Cardiac septum (tissue), 1 donor: ENCODE measurements at places on chromosomes 12 and 14. TPM values are rescaled to one million over a fixed set of nuclear protein-coding genes. Genes with fewer than 3 reads are reported as not detected.

GRCh38 chr14:77508249-77508648 lies 9.6 kb upstream of the ISM2 start:
- DNase-seq = no peak

DNA sequence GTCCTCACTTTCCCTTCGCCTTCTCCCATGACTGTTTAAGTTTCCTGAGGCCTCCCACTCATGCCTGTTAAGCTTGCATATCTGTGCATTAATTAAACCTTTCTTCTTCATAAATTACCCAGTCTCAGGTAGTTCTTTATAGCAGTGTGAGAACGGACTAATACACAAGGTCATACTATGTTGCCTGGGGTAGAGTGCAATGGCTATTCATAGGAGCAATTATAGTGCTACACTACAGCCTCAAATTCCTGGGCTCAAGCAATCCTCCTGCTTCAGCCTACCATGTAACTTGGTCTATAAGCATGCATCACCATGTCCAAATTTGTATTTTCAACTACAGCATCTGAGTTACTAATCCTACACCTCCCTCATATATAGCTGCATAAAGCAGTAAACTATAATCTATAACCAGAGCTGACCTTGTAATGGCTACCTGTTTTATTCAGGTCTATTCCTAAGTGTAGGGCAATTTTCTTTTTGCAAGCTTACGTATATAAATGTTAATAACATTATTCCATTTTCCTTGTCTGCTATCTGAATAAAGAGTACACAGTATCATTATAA lies 18.9 kb downstream of the HEATR5A start:
- DNase-seq = no peak

GRCh38 chr14:57486767-57487379 lies 6.8 kb downstream of the CCDC198 start:
- DNase-seq = no peak

DNA sequence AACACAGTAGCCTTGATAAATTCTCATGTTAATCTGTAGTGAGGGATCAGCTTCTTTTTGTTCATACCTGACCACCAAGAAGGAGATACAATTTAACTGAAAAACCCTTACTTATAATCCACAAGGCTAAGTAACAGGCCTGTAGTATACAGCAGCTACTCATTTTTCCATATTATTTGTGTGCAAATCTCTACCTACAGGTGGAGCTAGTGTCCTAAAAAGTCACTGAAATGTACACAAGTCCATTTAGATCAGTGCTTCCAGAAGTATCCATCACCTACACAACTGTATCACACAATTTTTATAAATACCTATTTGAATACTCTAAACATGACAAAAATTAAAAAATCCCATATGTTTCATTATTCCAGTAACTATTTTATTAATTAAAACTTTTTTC lies 173.2 kb downstream of the SLC35F4 start:
- DNase-seq = no peak

The MTRFR gene
- 7.8 TPM for total RNA-seq

The PMCH gene
- total RNA-seq = not detected

The LRTM2 gene
- not detected for total RNA-seq
